CD4-positive, alpha-beta T cell treated with Interferon alpha-2 for 1 hour (primary cell): ENCODE measurements at places on chromosomes 4 and X.

GRCh38 chr4:186628058-186628711 lies 72.8 kb upstream of the MTNR1A start:
- peak; percentile 6 for DNase-seq

GRCh38 chr4:72084587-72085011 lies 52.8 kb downstream of the NPFFR2 start:
- no peak for DNase-seq

GRCh38 chr4:116847616-116848015 lies 237.8 kb downstream of the TRAM1L1 start:
- DNase-seq, result no peak

GRCh38 chrX:150767475-150768131 lies 74.4 kb downstream of the MTMR1 start:
- no peak for DNase-seq

GRCh38 chrX:39576041-39576872 lies 521.5 kb downstream of the BCOR start:
- DNase-seq, result no peak

GRCh38 chr4:66906314-66906713 lies 639.0 kb downstream of the CENPC start:
- DNase-seq, result no peak

DNA sequence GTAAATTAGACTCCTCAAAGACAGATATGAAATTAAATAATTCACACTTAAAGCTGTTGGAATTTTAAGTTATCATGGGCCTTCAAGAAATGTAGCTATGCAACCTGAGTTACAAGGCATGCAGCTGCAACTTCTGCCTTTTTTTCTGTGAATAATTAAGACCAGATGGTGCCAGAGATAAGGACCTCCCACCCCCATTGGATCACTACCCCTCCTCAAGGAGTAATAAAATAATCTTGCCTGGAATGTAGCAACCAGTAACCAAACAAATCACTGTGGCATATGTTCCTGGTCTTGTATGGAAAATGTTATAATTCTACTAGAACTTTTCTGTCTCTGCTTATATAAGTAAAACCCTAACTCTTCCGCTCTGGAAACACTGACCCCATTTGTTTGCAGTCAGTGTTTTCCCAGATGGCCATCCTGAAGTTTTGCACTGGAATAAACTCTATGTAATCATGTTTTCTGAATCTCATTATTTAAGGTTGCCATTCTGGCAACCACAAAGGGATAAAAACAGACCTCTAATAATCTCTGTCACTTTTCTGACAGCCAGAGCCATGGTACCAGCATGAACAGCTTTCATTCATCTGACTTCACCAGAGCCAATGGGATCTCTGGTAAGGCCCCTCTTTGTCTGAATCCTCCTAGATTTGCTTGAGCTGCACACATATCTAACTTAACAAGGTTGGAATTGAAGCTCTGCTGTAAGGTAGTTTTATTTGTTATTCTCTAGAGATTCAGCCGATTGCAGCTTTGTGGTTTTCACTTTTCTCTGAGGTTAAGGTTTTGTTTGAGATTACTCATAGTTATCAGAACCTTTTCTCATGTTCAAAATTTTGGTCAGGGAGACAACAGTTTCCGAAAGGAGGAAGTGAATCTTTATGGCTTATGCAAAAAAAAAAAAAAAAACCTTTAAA lies 274.6 kb downstream of the NAF1 start:
- peak; percentile 4 for DNase-seq

DNA sequence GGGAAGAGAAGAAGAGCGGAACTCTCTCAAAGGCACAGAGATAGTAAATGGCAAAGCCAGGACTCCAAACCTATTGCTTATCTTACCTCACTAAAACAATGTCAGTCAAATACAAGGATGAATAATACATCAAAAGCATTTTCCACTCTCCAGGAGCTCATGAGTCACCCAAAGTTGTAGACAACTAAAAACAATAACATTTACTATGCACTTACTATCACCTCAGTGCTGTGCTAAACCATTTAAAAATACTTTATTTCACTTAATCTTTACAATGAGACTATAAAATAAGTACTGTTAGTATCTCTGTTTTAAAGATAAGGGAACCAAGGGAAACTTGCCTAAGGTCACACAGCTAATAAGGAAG lies 163.2 kb upstream of the SPANXC start:
- no peak for DNase-seq

DNA sequence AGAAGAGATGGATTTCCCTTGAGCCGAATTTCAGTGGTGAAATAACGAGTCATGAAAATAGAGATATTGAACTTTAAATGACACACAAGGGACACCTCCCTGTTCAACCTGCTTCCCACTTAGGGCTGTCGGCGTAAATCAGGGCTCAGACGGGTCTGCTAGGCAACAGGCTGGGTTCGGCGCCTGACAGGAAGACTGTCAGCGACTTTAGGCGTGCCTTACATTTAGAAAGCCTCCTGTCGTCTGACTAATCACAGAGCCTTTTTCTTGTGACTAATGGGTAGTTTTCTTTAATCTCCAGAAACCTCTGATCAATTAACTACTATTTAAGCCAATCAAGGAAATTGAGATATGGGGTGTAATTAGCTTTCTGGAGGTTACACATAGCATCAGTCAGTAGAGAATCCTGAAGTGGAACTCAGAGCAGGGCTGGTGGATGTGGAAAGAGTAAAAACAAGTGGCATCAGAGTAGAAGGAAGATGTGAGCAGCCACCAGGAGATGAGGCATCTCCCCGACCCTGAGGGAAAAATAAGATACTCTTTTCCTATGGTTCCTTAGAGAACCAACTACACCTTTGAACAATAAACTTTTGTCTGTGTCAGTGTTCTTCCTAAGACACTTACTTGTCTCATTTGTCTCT lies 86.2 kb upstream of the HS3ST1 start:
- no peak for DNase-seq

DNA sequence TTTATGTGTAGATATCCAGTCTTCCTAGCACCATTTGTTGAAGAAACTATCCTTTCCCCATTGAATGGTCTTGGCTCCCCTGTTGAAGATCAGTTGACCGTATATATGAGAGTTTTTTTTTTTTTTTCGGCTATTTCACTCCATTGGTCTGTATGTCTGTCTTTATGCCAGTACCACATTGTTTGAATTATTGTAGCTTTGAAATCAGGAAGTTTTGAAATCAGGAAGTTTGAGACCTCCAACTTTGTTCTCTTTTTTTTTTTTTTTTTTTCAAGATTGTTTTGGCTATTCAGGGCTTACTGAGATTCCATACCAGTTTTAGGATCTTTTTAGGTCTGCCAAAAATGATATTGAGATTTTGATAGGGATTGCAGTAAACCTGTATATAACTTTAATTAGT lies 4.3 kb upstream of the SCD5 start:
- DNase-seq, result no peak

DNA sequence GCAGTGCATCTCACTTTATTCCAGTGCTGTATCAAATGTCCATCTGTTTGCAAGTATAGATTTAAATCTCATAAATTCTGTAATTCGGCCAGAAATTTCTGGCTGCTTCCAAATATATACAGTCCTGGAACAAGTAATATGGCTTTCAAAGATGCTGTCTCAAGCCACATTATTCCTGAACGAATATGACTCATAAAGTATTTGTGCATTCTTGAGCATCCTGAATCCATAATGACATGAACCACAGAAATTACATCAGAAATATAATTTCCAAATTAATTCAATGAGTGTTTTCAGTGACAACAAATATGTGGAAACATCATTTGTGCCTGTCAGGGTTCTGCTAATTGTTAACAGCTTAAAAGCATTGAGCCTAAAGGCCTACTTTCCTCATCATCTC lies 140.9 kb upstream of the HPGD start:
- no peak for DNase-seq

DNA sequence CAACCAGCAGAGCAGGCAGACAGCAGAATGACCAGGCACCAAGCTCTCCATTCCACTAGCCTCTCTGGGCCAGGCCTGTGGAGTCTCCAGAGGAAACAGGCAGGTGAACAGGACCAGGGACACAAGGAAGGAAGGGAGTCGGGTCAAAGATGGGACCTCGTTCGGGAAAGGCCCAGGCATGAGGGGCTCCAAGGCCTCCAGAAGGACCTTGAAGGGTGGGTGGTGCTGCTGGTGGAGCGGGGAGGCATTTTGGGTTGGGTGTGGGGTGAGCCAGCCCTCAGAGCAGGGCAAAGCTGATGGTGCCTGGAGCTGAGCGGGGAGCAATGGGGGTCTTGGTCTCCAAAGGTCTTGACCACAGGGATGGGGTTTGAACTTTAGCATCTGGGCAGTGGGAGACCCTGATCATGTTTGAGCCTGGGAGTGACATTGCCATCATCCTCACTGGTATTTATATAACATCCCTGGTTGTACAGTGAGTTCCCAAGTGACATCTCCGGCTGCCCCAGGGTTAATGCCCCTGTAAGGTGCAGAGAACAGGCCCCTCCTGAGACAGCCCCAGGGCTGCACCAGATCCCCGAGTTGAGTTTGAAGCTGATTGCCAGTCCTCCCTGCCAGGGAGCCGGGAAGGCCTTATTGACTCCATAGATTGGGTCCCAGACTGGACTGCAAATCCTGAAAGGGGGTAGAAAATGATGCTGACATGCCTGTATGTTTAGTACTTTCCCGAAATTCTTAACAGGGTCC lies 52.7 kb downstream of the PSAPL1 start:
- no peak for DNase-seq

DNA sequence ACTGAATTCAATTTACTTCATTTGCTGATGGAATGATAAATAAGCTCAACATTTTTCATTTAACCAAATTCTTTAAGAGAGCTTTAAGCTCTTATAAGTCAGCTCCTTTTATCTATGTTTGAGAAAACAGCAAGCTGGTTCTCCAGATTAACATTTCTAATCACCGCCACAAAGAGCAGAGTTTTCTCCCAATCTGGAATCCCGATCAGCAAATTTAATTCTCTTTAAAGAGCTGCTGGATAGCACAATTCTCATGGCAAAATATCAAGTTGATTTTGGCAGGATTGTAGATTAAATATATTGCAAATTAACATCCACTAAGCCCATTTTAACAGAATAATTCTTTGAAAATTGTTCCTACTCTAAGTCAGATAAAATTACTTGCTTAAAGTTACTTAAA lies 48.8 kb downstream of the RPS6KA3 start:
- no peak for DNase-seq

GRCh38 chr4:161133586-161134276 lies 1030.1 kb downstream of the FSTL5 start:
- no peak for DNase-seq

- no peak for DNase-seq
These were observed 27.1 kb upstream of the XK start for GRCh38 chrX:37658343-37659030.

DNA sequence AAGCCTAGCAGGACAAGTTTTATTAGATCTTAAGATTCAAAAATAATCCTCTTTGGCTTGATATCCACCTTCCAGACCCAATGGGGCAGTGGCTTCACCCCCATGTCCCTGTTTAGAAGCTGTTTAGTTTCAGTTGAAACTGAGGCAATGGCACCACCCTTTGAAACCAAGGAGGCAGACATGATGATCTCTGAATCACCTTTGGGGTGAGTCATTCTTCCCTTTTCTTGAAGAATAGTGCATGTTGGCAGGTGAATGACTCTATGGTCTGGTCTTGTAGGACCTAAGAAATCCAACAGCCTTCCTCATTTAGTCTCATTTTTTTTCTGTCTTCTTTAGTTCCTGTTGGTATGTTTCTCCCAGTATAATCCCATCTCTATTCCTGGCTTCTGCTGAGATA lies 29.5 kb upstream of the BMP15 start:
- no peak for DNase-seq

DNA sequence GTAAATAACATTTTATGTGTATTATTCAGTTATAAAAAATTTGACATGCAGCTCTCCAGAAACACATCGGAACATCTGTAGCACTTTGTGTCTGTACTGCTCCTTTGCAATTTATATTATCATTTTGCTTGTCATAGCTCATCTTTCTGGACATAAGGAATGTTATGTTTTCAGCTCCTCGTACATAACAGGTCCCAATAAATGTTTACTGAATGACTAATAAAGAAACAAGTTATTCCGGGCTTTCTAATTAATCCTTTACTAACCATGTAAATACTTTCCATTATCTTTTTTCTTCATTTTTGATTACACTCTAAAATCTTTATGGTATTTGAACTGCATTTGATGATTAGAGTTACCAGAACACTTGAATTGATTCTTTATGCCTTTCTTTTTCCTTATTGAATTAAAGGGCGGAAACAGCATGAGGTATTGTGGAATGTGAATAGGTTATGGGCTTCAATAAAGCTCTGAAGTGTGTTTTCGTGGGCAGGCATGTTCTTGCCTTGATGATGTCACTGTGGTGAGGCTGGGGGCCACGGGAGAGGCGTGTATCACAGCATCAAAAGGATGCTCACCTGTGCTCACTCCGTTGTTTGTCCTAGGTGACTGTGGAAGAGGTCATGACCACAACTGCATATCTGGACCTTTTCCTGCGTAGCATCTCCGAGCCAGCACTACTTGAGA lies 131.6 kb downstream of the GATB start:
- no peak for DNase-seq

DNA sequence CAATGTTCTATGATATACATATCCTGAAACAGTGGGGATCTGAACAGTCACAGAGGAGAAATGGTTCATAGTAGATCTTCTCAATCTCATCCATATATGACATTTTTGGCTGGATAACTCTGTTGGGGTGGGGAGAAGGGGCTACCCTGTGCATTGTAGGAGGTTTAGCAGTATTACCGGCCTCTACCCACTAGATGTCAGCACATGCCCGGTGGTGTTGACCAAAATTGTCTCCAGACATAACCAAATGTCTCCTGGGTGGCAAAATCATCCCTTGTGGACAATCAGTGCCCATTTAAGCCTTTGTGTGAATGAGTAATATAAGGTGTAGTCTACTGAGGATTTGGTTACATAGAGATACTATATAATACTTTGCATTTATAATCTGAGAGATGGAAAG lies 89.9 kb downstream of the PLS3 start:
- peak; percentile 3 for DNase-seq

DNA sequence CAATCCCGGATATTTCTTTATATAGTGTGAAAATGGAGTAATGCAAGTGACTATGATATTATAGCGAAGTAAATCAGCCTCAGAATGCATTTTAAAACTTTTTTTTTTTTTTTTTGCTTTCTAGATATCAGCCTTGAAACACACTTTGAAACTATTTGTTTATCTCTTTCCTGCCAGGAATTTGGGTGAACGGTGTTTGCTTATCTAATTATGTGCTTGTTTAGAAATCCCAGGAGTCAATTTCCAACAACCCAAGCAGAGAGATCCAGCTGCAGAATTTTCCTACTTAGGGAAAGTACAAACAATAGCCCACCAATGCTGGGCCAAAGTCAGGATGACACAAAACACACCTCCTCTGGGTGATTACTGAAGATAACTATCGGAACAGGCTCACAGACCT lies 958.8 kb downstream of the PCDH18 start:
- no peak for DNase-seq
